ENCODE measurements at places on chromosomes 4 and X.

- no peak for DNase-seq
Measured at GRCh38 chrX:10769696-10770619, 149.6 kb upstream of the MID1 start.

DNA sequence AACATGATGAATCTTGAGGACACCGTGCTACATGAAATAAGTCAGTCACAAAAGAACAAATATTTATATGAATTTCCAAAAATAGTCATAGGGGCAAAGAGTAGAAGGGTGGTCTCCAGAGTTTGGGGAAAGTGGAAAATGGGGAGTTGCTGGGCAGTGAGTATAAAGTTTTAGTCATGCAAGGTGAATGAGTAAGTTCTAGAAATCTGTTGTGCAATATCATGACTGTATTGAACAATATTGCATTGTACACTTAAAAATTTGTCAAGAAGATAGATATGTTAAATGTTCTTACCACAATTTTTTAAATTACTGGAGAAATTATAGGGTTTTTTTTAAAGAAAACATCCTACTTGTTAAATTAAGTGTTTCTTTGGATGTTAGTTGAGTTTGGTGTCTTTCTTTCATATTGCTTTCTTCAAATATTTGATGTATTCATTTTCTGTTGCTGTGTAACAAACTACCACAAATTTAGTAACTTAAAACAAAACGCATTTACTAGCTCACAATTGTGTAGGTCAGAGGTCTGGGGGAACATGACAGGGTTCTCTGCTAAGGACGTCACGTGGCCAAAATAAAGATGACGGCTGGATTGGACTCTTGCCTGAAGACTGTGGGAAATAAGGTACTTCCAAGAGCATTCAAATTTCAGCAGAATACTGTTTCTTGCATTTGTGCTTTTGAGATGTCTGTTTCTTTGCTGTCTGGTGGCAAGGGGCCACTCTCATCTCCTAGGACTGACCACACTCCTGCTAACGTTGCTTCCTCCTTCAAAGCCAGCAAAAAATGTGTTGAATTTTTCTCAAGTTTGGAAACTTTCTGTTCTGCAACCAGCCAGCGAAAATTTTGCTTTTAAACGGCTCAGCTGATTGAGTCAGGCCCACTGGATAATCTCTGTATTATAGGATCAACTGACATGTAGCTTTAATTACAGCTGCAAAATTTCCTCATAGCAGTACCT lies 76.7 kb downstream of the CPEB2 start:
- DNase-seq, result no peak

GRCh38 chr4:40124690-40125089 lies 68.0 kb downstream of the N4BP2 start:
- no peak for DNase-seq

DNA sequence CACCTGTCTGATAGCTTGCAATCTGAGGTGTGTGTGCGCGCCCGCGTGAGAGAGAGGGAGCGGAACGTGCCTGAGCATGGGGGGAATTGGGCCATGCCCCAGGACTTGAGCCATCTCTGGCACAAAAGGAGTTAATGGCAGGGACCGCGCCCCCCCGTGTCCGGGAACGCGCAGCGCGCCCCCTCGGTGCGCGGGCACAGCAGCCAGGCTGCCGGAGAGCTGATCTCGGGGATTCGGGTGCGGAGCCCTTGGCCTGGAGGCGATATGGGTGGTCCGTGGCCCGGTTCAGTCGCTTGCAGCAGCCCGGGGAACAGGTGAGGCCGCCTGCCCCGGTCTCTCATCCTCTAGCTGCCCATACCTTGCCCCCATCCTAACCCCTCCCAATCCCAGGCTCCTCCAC lies at the start of gene NLGN3:
Gene NLGN3 (plus strand): TSS at position 191 of the 400 bp plus-strand sequence. CDS start 2,909 bp downstream, outside the sequence.
- no peak for DNase-seq

- DNase-seq, result no peak
Measured at GRCh38 chr4:183552274-183553146, 47.7 kb downstream of the ING2 start.

DNA sequence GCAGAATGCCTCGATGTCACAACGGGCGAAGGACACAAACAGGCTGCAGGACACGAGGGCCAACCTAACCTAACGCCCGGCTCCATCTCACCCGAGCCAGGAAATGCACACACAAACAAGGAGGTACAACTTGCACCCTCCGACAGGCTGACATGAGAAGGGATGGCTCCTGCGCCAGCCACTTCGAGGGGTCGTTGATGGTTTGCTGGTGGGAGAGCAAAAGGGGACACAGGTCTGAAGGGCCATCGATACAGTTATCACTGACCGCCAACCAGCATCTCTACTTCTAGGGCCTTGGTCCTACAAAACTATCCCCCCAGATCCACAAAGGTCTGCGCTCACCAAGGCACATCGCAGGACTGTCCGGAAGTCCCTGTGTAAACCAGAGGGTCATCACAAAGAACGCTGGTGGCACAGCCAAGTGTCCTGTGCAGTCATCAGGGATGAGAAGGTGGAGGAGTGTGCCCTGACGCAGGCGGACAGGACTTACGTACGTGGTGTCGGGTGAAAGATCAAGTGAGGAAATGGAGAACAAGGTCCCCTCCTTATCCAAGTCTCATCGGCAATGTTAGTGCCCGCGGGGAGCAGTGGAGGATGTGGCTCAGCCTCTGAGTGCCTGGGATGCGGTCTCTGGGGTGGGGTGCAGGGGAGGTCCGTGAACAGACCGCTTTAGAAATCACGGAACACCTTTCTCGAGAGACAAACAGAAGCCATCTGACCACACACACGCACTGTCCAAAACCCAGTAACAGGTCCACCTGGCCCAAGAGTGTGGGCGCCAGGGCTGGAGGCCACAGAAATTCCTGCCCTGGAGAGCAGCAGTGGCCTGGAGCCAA lies 7.0 kb downstream of the MXD4 start:
- no peak for DNase-seq
